ENCODE measurements at places on chromosomes 1 and 21. TPM values are rescaled to one million over a fixed set of nuclear protein-coding genes. Genes with fewer than 3 reads are reported as not detected.

DNA sequence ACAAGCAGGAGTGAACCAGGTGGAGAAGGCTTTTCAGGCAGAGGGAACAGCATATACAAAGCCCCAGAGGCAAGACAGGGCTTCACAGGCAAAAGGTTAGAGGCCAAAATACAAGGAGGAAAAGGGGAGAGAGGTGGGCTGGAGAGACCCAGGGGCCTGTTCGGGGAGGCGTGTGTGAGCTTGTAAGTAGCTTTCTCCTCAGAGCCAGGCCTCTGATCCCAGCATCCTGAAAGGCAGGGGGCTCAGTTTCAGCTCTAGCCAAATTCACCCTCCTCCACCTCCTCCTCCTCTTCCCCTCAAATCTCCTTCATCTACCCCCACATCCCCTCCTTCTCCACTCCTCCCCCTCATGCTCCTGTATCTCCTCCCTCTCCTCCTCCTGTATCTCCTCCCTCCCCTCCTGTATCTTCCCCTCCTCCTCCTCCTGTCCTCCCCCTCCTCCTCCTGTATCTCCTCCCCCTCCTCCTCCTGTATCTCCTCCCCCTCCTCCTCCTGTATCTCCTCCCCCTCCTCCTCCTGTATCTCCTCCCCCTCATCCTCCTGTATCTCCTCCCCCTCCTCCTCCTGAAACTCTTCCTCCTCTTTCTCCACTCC is 148.6 kb downstream of the ST6GALNAC5 start:
- no peak for DNase-seq

DNA sequence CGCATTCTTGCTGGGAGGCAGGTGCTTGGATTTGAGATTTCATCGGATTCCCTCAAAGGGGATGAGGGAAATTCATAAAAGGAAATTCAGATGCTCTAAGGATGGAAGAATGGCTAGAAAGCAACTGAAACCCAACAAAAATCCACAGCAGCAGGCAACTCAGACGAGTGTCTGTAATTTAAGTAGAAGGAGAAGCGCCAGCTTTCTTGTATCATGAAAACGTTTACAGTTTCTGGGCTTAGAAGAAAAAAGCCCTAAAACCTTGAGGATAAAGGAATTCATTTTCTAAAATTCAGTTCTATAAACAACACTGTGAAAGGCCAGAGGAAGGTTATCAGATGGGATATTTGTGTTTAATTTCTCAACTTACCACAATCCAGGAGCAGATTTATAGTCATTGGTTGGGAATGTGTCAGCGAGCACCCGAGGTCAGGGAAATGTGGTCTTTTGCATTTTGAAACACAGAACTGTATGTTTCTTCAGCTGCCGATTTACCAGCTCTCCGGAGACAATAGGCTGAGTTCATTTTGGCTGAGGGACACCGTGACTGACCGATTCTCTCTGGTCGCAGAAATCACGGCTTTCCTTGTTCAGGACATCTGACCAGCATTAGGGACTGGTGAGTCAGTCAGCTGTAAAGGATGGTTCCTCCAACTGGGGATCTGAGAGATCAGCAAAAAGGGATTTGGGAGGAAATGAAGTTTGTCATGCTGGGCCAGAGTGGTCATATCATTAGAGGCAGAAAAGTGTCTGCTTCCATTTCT is 111.6 kb upstream of the ERRFI1 start:
- DNase-seq, result no peak

- DNase-seq, result no peak
These were observed 444 bp upstream of the AGTRAP start for GRCh38 chr1:11735531-11735853.

DNA sequence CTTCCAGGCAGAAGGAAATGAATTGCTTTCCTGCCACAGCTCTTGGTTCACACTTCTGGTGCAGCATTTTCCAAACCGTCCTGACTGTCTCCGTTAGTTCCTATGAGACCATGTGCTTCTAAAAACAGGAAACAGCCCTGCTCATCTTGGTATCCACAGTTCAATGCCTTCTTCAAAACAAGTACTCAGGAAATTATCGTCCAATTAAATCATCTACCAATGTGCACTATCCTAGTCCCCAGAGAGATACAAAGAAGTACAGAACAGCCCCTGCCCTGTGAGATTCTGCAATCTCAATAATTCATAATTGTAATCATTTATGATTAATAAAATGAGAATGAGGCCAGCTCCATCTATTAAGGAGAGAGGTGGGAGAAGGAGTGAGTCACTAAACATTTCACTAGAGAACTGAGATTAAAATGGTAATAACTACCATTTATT is 11.2 kb downstream of the CLEC20A start:
- DNase-seq, result no peak

DNA sequence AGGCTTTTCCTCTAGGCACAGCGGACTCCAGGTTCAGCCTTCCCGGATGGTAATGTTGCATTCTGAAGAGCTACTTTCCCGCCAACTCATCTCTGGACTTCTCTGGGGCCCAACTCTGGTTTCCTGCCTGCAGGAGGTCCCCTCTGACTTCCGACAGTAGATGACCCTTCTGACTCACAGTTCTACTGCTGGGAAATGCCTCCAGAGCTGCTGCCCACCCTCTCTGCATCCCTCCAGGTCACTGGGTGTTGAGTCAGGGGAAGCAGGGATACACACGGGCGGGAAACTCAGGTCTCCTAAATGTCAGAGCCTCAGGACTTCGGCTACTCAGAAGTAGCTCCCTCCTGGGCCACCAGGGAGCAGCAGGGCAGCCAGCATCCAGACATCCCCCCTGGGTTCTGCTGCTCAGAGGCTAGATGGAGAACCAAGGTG is 2.1 kb upstream of the KIF21B start:
- DNase-seq, result no peak

GRCh38 chr1:39272027-39272797 is 67.7 kb downstream of the MACF1 start:
- no peak for DNase-seq

- DNase-seq, result no peak
These were observed 4.0 kb downstream of the ACTL8 start for GRCh38 chr1:17759114-17759513.

DNA sequence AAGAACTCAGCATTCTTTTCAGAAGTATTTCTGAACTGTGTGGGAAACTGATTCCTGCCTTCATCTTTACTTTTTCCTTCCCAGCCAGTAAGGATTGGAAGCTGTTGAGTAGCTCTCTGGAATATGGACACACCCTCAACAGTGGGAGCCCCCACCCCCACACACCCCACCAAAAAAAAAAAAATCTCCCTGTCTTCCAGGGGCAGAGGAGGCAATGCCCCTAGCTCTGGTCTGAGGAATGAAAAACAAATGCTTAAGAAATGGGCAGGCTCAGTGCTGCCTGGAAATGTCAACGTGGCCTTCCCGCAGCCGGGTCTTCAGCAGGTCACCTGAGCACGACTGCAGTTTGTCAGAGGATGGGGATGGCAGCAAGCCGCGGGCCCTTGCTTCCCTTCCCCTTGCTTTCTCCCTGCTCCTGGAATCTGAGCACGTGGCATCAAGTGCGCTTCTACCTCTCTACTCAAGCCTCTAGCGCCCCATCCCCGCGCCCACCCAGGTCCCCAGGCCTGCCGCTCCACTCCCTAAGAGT is 479 bp downstream of the RGS16 start:
- DNase-seq, result no peak

DNA sequence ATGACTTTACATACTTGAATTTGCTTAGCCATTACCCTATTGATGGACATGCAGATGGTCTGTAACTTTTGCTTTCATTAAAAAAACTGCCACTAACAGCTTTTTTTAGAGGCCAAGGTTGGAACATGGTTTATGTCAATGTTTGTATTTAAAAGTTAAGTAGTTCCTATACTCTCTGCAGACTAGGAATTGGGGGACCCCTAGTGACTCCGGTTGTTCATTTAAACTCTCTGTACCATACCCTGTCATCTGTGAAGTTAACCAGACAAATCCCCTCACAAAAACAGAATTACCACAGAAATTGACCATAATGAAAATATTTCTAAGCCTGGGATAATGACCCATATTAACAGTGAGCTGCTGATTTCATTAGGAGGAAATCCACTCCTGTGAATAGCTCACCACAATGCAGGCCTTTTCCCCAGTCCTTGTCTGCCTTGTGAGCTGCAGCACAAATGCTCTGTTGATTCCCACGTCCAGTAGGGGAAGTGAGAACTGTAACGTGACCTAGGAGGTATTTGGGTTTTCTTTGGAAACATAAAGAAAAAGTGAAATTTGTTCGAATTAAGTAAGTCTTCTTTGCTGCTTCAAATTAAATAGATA is 30.2 kb upstream of the CD101 start:
- DNase-seq, result no peak

DNA sequence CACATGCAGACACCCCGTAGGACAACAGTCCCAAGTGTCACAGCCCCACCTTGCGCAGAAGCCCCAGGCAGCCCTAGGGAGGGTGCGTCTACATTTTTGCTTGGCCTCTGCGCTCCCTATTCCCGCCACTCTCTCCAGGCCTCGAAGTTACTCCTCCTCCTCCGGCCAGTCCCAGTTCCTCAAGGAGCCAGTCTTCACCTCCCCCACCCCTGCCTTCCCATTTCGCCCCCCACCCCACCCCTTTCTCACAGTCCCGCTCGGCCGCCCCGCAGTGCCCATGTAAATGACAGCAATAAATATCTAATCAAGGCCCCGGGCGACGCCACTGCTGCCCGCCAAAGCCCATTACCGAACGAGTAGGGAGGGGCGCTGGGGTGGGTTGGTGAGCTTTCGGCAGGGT is 3.2 kb downstream of the DMBX1 start:
- no peak for DNase-seq

DNA sequence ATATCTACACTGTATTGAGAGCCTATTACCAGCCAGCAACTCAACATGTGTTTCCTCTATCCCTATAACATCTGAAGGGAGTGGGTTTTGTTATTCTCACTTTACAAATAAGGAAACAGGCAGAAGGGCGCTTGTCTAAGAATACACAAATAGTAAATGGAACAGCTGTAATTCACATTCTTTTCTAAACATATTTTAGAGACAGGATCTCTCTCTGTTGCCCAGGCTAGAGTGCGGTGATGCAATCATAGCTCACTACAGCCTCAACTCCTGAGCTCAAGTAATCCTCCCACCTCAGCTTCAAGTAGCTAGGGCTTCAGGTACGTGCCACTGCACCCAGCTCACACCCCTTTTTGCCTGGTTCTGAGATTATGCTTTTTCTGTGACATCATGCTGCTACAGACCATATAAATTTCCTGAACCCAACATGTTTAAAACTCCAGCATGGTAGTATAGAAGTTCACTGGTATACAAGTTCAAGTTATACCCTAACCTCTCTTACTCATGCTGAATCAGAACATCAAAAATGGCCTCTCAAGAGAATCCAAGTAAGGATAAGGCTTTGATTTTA is 8.6 kb upstream of the TACSTD2 start:
- DNase-seq, result no peak

GRCh38 chr1:202367271-202367670 is 18.8 kb downstream of the PPP1R12B start:
- DNase-seq, result no peak

DNA sequence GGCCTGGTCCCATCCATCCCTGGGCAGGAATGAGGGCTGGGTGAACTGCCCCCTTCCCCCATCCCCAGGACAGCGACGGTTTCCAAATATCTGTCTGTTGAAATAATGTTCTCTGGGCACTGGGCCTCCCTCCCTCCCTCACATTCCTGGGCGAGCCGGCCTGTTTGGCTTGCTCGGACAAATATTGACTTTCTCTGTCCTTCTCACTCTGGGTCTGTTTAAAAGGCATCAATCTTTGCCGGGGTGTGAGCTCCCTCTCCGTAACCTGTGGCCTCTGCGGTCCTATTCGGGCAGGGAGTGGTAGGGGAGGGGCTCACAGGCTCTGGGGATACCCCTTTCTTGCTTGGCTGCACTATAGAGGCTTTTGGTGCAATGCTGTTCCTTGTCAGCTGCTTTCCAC is 40.2 kb downstream of the FOXD2 start:
- no peak for DNase-seq

GRCh38 chr21:46661211-46661625 is 25.7 kb downstream of the PRMT2 start:
- no peak for DNase-seq

- no peak for DNase-seq
These were observed 5.5 kb upstream of the TTC34 start for GRCh38 chr1:2807036-2807435.

GRCh38 chr1:109669246-109669948 is 1.5 kb downstream of the GSTM2 start:
- DNase-seq, result no peak

TCHHL1 gene
- 6.5 TPM for total RNA-seq

PMF1 gene
- 56.1 TPM for total RNA-seq

FMN2 gene
- 2.4 TPM for total RNA-seq

DCST1 gene
- total RNA-seq, result not detected

PPFIA4 gene
- 4.9 TPM for total RNA-seq

CLCNKB gene
- total RNA-seq, result 0.95 TPM

ADAR gene
- total RNA-seq, result 180 TPM

TACSTD2 gene
- total RNA-seq, result 21.2 TPM

Measured in type B pancreatic cell (in vitro differentiated cells).